ENCODE measurements at places on chromosomes 6 and 20.

GRCh38 chr6:161853657-161854056 is 579.8 kb upstream of the AGPAT4 start:
- no peak for DNase-seq

- DNase-seq, result no peak
These were observed 1.4 kb downstream of the OTOR start for GRCh38 chr20:16749573-16749972.

GRCh38 chr6:26067367-26067766 is 19.9 kb upstream of the HFE start:
- DNase-seq, result no peak

GRCh38 chr20:54215157-54215789 is 7.4 kb downstream of the PFDN4 start:
- no peak for DNase-seq

DNA sequence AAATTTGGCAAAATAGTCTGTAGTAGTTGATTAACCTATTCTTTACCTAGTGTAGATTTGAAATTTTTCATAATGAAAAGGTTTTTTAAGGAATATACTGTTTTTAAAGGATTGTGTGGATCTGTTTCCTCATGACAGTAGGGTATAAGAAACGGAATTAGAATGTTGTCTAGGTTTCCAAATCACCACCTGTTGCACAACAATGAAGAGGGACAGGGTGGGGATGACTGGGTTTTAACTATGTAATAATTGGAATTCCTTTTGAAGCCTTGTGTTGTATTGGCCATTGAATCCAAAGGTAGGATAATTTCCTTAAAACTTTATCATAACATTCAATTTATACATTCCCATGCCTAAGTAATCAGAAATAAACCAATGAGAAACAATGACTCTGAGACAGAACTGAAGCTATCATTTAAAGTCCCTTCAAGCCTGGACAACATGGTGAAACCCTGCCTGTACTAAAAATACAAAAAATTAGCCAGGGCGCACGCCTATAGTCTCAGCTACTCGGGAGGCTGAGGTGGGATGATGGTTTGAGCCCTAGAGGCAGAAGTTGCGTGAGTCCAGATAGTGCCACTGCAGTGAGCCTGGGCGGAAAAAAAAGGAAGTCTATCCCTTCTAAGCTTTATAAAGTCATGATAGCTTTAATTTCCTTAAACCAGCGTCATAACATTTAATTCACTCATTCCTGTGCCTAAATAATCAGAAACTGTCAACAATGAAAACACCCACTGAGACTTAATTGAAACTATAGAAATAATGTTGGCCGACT is 18.3 kb upstream of the SLC17A5 start:
- peak; percentile 11 for DNase-seq

GRCh38 chr20:60486315-60486714 is 528.1 kb downstream of the CDH26 start:
- no peak for DNase-seq

- peak; percentile 86 for DNase-seq
These were observed 1.9 kb downstream of the MAPK14 start for GRCh38 chr6:36029464-36029863.

DNA sequence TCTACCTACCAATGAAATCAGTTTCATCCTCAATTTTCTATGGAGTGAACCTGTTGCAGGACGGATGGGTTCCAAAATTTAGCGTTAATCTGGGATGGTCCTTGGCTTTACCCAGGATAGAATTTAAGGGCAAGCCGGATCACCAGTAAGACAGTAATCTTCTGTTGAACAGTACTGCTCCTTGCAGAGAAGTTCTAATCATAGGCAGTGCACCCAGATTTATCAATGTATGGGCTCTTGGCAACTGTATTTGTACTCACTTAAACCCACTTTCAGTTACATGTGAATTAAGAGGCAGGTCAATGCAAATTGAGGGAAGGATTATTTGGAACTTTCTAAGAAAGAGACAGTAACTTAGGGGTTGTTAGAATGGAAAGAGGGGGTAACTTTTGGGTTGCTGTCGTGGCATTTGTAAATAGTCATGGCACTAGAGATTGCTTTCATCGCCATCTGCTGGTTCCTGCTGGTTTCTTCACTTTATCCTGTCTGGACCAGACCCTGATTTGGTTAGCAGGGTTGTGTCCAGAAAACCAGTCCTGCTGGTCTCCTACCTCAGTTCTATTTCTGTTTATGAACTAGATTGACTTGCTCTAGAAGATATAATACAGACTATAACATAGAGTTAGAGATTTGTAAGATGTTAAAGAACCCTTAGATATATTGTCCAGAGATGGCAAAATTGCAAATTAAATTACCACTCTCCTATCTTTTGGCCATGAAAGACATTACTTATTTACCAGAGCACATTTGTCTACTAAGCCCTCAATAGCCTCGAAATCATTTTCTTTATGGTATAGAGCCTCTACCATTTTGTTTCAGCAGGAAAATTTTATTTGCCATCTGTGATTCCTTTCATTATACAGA is 646.3 kb downstream of the UTRN start:
- DNase-seq, result peak; percentile 50

GRCh38 chr20:50292591-50293283 is 102.1 kb downstream of the CEBPB start:
- peak; percentile 97 for DNase-seq

GRCh38 chr6:3138341-3138740 is 19.0 kb downstream of the TUBB2A start:
- DNase-seq, result peak; percentile 50

DNA sequence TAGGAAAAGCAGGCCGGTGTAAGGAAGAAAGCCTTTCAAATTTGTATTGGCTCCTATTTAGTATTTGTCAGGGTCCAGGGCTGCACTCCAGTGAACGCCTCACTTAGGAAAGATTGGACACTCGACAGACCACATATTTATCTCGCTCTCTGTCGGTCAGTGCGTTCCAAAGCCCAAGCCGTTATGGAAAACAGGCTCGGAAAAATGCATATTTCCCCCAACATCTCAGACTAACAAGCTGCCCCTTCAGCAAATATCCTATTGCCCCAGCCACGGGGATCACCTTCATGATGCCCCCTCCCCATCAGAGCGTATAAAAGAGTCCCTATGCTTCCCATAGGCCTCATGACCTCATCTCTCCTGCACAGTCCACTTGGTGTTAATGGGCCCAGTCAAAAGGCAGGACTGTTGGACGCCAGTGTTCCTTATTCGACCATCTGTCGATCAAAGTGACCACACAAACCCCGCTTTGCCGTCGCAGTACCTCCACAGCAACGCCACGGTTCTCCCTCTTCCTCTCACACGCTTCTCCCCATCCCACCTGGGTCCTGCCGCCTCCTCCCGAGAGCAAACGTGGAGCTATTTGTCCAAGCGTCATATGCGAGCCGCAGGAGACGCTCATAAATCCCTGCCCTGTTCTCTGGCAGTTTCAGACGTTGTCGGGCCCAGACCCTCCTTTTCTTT is 63.3 kb downstream of the NPEPL1 start:
- DNase-seq, result no peak

GRCh38 chr6:7819431-7820015 is 91.1 kb downstream of the TXNDC5 start:
- DNase-seq, result peak; percentile 76

Measured in AG10803 (cell line).